Ascending aorta (tissue), 2 donors: ENCODE measurements at places on chromosomes 11 and 22.

GRCh38 chr11:28038775-28039174 lies 69.2 kb downstream of the KIF18A start:
- H3K4me1 ChIP-seq, result no peaks in the 10 kb centered on the region
- no peak overlapping the region for H3K27ac ChIP-seq
- no peak for DNase-seq
- H3K36me3 ChIP-seq, result no peaks in the 10 kb centered on the region

DNA sequence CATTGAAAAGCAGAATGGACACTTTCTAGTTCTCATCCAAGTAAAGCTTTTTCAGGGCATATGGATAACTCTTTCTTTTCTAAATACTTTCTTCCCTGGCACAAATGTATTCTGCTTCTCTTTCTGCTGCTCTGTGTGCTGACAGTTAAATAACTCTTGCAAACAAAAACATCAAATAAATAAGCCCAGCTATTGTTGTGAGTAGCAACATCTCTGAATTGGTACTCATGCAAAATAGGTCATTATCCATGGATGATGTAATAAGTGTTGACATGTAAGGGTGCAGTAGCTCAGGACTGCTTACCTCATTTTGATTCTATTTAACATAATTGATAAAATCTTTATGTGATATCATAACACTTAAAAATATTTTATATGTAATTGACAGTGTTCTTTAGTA lies 164.3 kb downstream of the MSANTD4 start:
- no peaks in the 10 kb centered on the region for H3K27me3 ChIP-seq
- no peak overlapping the region for H3K4me3 ChIP-seq
- no peak overlapping the region for H3K27ac ChIP-seq
- H3K36me3 ChIP-seq, result no peaks in the 10 kb centered on the region
- no peaks in the 10 kb centered on the region for H3K4me1 ChIP-seq
- DNase-seq, result no peak

- H3K27me3 ChIP-seq, result no peaks in the 10 kb centered on the region
- H3K4me3 ChIP-seq, result no peak overlapping the region
- no peaks in the 10 kb centered on the region for H3K36me3 ChIP-seq
- no peak overlapping the region for H3K27ac ChIP-seq
- DNase-seq, result no peak
Measured at GRCh38 chr22:22171357-22172218, 73.0 kb upstream of the VPREB1 start.

DNA sequence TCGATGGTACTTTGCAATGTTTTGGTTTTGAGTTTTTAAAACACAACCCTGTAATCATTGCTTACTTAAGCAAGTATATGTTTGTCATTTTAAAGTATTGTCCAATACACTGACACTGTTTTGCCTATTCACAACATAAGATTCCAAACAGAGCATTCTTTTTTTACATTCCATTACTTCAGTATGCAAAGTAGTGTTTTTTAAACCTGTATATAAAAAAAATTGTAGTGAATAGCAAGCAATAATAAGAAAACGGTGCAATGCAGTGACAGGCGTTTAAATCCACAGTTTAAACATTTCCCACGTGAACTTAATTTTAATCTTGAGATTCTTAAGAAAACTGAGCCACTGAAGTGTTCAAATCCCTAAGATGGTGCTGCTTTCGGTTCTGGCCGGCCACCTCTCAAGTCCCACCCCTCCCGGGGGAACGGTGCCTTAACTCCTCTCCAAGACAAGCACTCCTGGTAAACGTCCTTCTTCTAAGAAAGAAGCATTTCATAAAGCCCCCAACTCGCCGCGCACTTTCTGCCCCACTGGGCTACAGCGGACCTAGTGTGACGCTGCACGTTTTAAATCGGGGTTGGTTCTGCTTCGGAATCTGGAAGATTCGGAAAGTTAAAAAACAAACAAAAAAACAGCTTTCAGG lies 2.9 kb downstream of the PGR start:
- H3K4me3 ChIP-seq, result peak overlapping the region; percentile 87
- peaks cover 5% of the 10 kb centered on the region for H3K4me1 ChIP-seq
- H3K36me3 ChIP-seq, result no peaks in the 10 kb centered on the region
- H3K27me3 ChIP-seq, result no peaks in the 10 kb centered on the region
- H3K27ac ChIP-seq, result peak overlapping the region; percentile 93

DNA sequence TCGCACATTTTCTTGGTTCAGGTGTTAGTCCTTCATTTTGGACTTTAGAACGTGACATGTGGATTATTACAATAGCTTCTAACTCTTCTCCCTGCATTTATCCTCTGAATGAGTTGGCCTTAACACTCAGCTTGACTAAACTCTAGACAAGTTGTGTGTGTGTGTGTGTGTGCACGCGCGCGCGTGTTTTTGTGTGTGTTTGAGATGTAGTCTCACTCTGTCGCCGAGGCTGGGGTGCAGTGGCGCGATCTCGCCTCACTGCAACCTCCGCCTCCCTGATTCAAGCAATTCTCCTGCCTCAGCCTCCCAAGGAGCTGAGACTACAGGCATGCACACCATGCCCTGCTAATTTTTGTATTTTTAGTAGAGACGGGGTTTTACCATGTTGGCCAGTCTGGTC lies 24.3 kb upstream of the KCNA4 start:
- no peaks in the 10 kb centered on the region for H3K27me3 ChIP-seq
- no peak overlapping the region for H3K4me3 ChIP-seq
- no peak overlapping the region for H3K27ac ChIP-seq
- DNase-seq, result no peak
- H3K36me3 ChIP-seq, result no peaks in the 10 kb centered on the region

- no peaks in the 10 kb centered on the region for H3K36me3 ChIP-seq
- no peak for DNase-seq
- no peak overlapping the region for H3K4me3 ChIP-seq
- peaks cover 13% of the 10 kb centered on the region for H3K4me1 ChIP-seq
- H3K27me3 ChIP-seq, result no peaks in the 10 kb centered on the region
Measured at GRCh38 chr11:121889186-121889585, 226.8 kb downstream of the BLID start.

DNA sequence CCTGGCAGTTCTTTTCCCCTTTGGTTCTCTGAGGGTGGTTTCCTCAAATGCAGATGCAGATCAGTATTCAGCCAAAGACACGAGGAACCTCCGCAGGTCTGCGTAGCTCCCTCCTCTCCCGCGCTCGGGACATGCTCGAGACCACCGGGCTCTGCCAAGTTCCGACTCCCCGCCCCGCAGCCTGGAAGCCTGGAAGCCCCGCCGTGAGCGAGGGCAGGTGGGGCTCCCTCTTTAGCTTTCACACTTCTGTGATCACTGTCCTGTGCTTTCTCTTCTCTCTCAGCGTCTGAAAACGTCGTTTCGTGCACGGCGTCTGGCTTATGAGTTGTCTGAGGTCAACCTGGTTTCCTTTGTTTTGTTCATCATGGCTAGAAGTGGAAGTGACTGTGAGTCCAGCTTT lies 26.6 kb downstream of the ZBED4 start:
- H3K36me3 ChIP-seq, result peaks cover 13% of the 10 kb centered on the region
- no peaks in the 10 kb centered on the region for H3K4me1 ChIP-seq
- no peak overlapping the region for H3K4me3 ChIP-seq
- H3K27me3 ChIP-seq, result no peaks in the 10 kb centered on the region
